PC-3 (cell line): ENCODE measurements at places on chromosomes 3 and 15.
A peak's percentile ranks its signal among the peaks of the same experiment; 100 is the strongest.

- DNase-seq, result no peak
Observed at GRCh38 chr15:78079298-78080087, 2.0 kb upstream of the TBC1D2B start.

DNA sequence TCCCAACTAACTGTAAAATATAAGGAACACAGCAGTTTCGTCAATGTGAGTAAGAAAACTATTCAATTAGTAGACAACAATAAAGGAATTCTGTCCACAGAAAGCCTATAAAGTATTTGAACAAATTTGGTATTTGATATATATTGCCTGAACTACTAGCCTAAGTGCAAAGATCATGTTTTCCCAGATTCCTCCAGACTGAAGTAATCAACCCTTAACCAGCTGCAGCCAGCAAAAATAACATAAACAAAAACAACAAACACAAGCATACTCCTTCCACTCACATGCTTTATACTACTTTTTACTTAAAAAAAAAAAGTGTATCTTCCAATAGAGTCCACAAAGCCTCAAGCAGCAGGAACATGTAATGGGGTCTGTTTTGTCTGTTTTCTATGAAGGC, 24.1 kb downstream of the PGBD4 start:
- no peak for DNase-seq

- DNase-seq, result peak; percentile 84
Observed at GRCh38 chr3:9340472-9340902, 22.4 kb upstream of the THUMPD3 start.

DNA sequence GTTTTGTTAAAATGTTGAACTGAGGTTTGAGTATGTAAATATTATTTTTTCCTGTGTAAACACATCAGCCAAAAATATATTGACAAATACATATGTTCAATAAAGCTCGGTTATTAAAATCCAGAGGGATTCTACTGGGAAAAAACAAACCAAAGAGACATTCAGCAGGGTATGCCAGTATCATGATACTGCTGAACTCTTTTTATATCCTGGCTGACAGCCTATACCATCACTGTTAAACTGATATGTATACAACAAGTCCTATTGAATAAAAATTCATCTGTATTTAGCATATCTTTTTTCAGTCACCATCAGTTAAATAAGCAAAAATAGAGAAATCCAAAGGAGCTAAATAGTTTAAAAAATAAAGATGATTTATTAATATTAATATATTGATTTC, 71.6 kb upstream of the NEO1 start:
- no peak for DNase-seq

GRCh38 chr3:111215481-111215880, 143.9 kb downstream of the NECTIN3 start:
- DNase-seq, result no peak

DNA sequence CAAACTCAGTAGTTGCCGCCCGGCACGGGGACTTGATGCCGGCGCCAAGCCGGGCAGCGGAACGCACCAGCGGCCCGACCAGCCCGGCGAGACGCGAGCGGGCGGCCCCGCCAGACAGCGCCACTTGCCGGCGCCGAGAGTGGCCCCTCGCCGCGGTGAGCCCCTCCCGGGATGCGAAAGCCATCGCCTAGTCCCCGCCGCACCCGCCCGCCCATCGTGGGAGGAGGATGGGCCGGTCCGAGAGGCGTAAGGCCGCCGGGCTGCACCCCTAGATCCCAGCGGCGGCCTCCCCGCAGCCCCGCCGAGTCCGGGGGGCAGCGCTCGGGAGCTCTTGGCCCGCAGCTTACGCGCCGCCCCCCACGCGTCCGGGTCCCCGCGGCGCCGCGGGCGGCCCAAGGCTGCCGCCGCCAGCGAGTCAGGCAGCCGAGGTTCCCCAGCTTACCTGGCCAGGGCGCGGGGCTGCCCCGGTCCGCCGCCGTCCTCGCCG, 609 bp downstream of the GOLGA8A start:
- peak; percentile 47 for DNase-seq

DNA sequence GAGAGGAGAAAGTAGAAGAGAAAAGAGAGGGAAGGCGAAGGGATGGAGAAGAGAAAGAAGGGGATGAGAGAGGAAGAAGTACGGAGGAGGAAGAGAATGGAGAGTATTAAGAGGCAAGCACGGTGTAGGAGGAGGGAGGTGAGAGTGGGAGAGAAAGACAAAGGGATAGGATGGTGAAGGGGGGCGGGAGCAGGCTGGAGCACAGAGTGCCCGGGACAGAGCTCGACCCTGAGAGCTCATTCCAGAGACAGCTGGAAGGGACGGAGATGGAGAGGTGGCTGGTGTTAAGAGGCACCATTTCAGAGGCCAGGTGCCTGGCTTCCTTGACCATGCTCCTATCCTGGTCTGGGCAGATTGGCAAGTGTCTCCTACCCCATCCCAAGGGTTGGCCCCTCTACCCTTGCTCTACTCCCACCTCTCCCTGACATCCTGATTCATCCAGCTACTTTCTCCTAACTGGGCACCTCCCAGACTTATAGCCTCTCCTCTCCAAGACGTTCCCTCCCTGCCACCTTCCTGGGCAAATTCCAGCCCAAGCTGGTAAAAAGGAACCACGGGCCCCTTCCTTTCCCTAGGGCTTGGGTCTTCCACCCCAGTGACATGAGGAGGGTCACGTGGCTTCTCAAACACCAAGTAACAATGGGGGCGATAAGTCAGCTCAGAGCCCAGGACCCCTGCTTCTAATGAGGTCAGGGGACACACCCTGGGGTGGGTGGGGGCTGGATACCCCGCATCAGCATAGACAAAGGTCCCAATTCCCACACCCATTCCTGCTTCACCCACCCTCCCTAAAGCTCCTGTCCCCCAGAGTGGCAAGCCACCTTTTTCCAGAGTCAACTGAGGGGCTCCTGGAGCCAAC, 1.1 kb downstream of the CLCN2 start:
- no peak for DNase-seq

- no peak for DNase-seq
Observed at GRCh38 chr3:14514323-14514720, 25.8 kb downstream of the GRIP2 start.

- DNase-seq, result no peak
Observed at GRCh38 chr15:74790080-74790916, 8.4 kb downstream of the CSK start.

DNA sequence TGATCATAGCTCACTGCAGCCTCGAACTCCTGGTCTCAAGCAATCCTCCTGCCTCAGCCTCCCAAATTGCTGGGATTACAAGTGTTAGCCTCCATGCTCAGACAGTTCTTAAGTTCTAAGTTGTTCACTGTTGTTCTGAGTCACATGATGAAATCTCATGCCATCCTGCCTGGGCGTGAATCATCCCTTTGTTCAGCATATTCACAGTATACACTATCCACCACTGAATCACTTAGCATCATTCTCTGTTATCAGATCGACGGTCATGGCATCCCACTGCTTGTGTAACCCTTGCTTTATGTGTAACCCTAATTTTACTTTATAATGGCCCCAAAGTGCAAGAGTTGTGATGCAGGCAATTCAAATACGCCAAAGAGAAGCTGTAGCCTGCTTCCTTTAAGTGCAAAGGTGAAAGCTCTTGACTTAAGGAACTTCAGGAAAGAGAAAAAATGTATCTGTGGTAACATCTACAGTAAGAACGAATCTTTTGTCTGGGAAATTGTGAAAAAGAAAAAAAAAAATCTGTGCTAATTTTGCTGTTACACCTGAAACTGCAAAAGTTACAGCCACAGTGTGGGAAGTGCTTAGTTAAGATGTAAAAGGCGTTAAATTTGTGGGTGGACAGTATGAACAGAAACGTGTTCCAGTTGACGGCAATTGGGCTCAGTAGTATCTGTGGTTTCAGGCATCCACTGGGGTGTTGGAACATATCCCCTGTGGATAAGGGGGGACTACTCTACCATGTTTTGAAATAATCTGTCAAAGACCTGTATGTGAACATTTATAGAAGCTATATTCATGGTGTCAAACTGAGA, 80.6 kb downstream of the PCOLCE2 start:
- peak; percentile 80 for DNase-seq

GRCh38 chr15:83164771-83165404, 42.7 kb downstream of the HDGFL3 start:
- DNase-seq, result no peak

GRCh38 chr3:49397470-49397869, 14.3 kb downstream of the RHOA start:
- no peak for DNase-seq

- DNase-seq, result peak; percentile 30
Observed at GRCh38 chr3:122797291-122797690, 2.4 kb downstream of the SLC49A4 start.

- peak; percentile 47 for DNase-seq
Observed at GRCh38 chr3:148707601-148708380, 10.1 kb downstream of the AGTR1 start.

DNA sequence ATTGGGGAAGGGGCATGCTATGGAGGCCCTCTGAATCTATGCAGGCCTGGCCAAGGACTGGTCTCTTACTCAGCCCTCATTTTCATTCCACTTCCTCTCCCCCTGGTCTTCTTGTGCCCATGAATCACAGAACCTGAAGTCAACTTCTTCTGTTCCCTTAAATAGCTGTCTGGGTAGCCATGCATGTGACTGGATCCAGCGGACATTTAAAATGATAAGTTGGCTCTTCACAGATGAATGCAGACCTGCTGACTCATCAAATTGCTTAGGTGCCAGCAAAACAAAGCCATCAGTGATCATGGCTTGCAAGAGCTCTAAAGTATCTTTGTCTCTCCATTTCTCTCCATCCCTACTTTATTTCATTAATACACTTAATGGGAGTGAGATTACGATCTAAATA, 90.1 kb upstream of the CADPS start:
- DNase-seq, result no peak

DNA sequence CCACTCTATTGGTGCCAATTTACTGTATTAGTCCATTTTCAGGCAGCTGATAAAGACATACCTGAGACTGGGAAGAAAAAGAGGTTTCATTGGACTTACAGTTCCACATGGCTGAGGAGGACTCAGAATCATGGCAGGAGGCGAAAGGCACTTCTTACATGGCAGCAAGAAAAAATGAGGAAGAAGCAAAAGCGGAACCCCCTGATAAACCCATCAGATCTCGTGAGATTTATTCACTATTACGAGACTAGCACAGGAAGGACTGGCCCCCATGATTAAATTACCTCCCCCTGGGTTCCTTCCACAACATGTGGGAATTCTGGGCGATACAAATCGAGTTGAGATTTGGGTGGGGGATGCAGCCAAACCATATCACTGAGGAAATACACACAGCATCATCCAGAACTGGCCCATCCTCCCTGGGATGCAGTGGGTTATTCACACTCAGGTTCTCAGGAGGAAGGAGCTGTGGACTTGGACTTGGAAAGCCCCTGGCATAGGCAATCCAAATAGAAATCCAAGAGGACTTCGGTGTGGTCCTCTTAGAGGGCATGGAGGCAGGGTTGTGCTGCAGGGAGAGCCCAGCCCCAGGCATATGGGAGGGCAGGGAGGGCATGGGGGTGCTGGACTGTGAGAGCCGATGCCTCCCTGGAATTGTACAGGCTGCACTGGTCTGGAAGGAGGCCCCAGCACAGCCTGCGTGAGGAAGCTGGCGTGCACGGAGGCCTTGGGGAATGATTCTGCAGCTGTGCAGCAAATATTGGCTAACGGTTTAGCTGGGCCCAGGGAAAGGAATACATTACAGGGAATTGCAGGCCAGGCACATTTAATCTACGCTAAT, 62.9 kb downstream of the EFCAB12 start:
- no peak for DNase-seq

GRCh38 chr3:140093742-140094141, 158.8 kb downstream of the CLSTN2 start:
- peak; percentile 59 for DNase-seq

DNA sequence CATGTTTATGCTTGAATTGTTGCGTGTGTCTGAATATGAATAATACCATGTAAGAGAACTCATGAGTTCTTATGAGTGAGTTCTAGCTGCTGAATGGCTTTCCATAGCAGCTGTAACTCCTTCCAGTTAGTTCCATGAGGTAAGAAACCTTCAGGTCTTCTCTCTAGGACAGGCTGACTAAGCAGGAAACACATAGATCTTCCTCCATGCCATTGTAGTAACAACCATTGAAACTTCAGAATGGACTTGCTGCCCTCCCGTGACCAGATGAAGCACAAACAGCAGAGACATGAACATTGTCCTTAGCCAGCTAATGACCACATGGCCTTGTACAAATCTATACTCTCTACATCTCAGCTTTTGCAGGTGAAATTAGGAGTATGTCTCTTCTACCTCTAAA, 200.0 kb downstream of the ZNF385D start:
- DNase-seq, result peak; percentile 38

- DNase-seq, result no peak
Observed at GRCh38 chr3:149535333-149535685, 60.8 kb downstream of the TM4SF4 start.

DNA sequence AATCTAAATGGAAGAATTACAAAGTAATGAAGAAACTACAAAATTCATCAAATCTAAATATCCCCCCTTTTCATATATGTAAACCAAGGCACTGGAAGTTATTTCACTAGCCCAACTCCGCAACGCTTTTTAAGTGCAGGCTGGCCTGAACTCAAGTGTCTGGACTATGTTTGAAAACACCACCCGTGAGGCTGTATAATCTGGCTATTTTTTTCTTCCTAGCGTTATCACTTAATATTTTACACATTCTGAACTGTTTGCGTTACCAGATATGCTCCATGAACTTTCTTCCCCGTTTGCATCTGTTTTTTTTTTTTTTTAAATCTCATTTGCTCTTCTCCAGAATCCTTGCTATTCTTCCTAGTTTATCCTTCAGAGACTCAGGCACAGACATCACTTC, 619.5 kb upstream of the CBLB start:
- DNase-seq, result no peak

DNA sequence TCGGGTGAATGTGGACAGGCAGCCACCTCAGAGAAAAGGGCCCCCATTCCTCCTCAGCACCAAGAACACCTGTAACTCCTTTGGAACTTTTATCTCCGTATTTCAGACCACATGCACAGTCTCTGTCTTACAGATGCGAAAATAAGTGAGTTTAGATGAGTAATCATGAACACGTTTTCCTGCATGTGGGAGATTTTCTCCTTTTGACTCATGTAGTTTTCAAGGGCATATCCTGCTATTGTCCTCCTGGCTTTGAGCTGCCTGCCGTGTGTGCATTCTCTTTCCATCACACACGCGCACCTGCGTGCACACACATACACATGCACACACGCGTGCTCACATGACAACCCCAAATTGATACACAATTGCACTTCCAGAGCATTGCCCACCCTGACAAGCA, 239.2 kb downstream of the GABRG3 start:
- DNase-seq, result no peak

GRCh38 chr3:28504976-28505375, 156.4 kb upstream of the AZI2 start:
- DNase-seq, result no peak

DNA sequence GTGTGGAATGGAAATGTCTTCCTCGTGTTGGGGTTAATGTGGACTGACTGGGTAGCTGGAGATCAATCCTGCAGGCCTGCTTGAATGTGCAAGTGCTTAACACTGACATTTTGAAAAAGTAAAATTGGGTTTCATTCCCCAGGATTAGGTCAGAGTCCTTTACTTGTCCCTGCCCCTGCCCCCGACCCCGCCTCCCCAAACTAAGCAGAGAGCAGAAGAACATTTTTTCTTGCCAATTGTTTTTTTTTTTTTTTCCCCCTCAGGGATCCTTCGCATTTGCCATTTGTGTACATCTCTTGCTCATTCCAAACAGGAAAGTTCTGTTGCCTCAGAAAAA, 147.0 kb upstream of the NR2F2 start:
- DNase-seq, result no peak

- no peak for DNase-seq
Observed at GRCh38 chr3:110851736-110852135, 219.9 kb upstream of the NECTIN3 start.

- DNase-seq, result no peak
Observed at GRCh38 chr3:148642214-148642613, 55.5 kb upstream of the AGTR1 start.

GRCh38 chr15:48149858-48150257, 28.2 kb downstream of the MYEF2 start:
- DNase-seq, result peak; percentile 43

GRCh38 chr15:62104401-62104800, 37.6 kb downstream of the C2CD4A start:
- no peak for DNase-seq
